Activated CD4-positive, alpha-beta memory T cell treated with anti-CD3 and anti-CD28 coated beads, Interleukin-2, amount 10 ng/mL, durations not matched to agents 7 days and 5 days (primary cell): ENCODE measurements at places on chromosomes 2 and 18. TPM values are rescaled to one million over a fixed set of nuclear protein-coding genes. Genes with fewer than 3 reads are reported as not detected.

DNA sequence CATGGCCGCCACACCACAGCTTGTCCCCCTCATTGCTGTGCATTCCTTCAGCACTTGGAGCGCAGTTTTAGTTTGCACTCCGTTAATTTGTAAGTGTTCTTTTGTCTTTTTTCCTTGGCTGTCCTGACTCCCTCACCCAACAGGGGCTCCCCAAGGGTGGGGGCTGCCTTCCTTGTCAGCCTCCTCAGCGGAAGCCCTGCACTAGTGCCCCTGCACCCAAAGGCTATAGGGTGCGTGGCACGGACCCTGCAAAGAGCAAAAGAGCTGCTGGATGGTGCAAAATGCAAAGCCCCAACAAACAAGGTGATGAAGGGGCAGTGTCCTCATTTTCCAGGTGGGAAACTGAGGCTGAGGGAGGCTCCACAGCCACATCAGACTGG, 46.8 kb downstream of the EMX1 start:
- no peaks in the 10 kb centered on the region for H3K4me1 ChIP-seq
- no peak for DNase-seq
- H3K27ac ChIP-seq, result no peak overlapping the region
- no peaks in the 10 kb centered on the region for H3K27me3 ChIP-seq
- no peaks in the 10 kb centered on the region for H3K36me3 ChIP-seq
- H3K4me3 ChIP-seq, result no peak overlapping the region

DNA sequence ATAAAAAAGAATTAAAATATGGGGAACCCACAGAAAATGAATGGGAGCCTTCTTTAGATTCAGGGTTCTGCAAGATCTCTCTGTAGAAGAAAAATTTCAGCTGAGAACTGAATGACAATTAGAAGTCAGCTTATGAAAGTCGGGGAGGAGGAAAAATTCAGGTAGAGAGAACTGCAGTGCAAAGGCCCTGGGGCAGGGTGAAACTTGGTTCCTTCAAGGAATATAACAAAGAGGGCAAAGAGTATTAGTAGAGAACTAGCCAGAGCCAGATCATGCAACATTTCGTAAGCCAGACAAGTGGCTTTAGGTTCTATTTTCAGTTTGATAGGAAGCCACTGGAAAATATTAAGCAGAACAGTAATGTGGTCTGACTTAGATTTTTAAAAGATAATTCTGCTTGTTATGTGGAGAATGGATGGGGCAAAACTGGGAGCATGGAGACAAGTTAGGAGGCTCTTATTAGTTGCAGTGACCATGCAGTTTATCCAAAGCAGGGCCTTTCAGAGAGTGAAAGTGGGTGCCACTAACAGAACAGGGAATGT, 27.9 kb downstream of the RAB27B start:
- H3K4me3 ChIP-seq, result no peak overlapping the region
- H3K27me3 ChIP-seq, result no peaks in the 10 kb centered on the region
- no peaks in the 10 kb centered on the region for H3K36me3 ChIP-seq
- no peak for DNase-seq
- H3K27ac ChIP-seq, result no peak overlapping the region

DNA sequence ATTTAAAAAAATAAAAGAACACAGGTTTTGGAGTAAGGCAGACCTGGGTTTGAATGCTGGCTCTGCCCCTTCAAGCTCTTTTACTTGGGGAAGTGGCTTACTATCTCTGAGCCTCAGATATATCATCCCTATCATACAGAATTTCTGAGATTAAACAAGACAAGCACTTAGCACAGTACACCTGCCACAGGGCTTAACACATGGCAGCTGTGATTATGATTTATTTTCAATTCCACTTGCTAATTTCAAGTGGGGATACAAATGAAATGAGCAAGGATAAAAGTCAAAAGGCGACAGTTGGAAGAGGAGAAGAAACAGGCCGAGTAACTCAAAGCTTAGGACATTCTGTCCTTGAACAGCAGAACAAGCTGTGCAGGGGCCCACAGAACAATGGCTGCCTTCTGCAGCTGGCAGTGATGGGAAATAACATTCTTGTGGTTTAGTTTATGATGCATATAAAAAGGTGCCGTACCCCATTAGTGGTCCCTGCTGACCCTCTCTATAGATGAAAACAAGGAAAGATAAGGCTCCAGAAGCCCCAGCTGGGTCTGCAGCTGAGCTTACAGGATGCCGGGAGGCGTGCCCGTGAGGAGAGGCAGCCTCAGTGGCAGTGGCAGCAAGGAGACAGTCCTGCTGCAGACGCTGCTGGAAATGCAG, 45.3 kb downstream of the KIF3C start:
- no peaks in the 10 kb centered on the region for H3K27me3 ChIP-seq
- H3K4me3 ChIP-seq, result no peak overlapping the region
- H3K4me1 ChIP-seq, result peaks cover 2% of the 10 kb centered on the region
- no peak for DNase-seq
- H3K36me3 ChIP-seq, result peaks cover 3% of the 10 kb centered on the region

Gene KCNJ13
- total RNA-seq, result not detected

- peaks cover 41% of the 10 kb centered on the region for H3K36me3 ChIP-seq
- no peak overlapping the region for H3K27ac ChIP-seq
- peak; percentile 41 for DNase-seq
- no peak overlapping the region for H3K4me3 ChIP-seq
These were observed 13.2 kb downstream of the NABP1 start for GRCh38 chr2:191691016-191691735.

Gene C2orf80
- total RNA-seq, result not detected

Gene FRZB
- not detected for total RNA-seq

Gene FBLN7
- 7.3 TPM for total RNA-seq

GRCh38 chr2:64008434-64009009, 10.7 kb downstream of the VPS54 start:
- no peak overlapping the region for H3K4me3 ChIP-seq
- DNase-seq, result no peak

- no peak overlapping the region for H3K4me3 ChIP-seq
- no peaks in the 10 kb centered on the region for H3K27me3 ChIP-seq
- H3K27ac ChIP-seq, result no peak overlapping the region
- no peaks in the 10 kb centered on the region for H3K4me1 ChIP-seq
- peaks cover 16% of the 10 kb centered on the region for H3K36me3 ChIP-seq
These were observed 92.7 kb downstream of the EIPR1 start for GRCh38 chr2:3284657-3285630.

DNA sequence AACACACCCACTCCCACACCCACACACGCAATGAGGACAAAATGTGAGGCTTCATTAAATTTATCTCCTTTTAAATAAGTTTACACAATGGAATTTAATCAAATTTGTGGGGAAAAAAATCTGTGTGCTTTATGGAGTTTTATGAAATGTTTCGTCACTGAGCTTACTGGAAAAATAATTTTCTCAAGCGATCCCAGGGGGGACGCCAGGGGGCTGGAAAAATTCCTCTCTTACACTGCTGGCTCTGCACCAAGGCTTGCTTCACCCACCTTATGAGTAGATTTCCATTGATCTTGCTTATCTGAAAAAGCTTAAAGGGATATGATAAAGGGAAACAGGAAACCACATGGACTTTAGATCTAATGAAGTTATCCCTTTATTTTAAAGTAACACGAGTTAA, 95.5 kb downstream of the CABYR start:
- no peaks in the 10 kb centered on the region for H3K4me1 ChIP-seq
- H3K27me3 ChIP-seq, result peaks cover 13% of the 10 kb centered on the region
- DNase-seq, result no peak
- H3K4me3 ChIP-seq, result no peak overlapping the region
- H3K36me3 ChIP-seq, result no peaks in the 10 kb centered on the region
- no peak overlapping the region for H3K27ac ChIP-seq

- no peak for DNase-seq
- H3K36me3 ChIP-seq, result no peaks in the 10 kb centered on the region
- H3K4me3 ChIP-seq, result no peak overlapping the region
- peaks cover 33% of the 10 kb centered on the region for H3K27me3 ChIP-seq
These were observed 241.3 kb downstream of the PAX3 start for GRCh38 chr2:222057347-222058073.

DNA sequence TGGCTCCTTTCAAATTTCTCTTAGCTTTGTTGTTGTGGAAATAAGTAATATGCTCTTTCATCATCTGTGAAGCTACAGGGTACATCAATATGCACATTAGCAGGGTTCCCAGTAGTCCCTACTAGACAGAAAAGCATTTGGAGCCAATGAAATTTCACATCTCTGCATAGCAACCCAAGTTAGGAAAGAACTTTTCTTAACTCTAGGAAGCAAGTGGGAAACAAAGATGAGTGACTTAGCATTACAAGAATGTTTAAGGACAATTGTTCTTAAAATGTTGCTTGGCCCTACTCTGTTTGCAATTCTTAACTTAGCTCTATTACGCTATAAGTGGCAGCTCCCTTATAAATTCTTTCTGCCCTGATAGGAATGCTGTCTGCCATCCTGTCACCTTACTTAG, 39.6 kb downstream of the ZEB2 start:
- H3K4me3 ChIP-seq, result no peak overlapping the region
- H3K36me3 ChIP-seq, result peaks cover 7% of the 10 kb centered on the region
- peaks cover 24% of the 10 kb centered on the region for H3K4me1 ChIP-seq
- H3K27me3 ChIP-seq, result no peaks in the 10 kb centered on the region
- DNase-seq, result no peak
- H3K27ac ChIP-seq, result no peak overlapping the region

GRCh38 chr2:176856683-176857082, 355.9 kb upstream of the HNRNPA3 start:
- peaks cover 10% of the 10 kb centered on the region for H3K27me3 ChIP-seq
- H3K36me3 ChIP-seq, result peaks cover 5% of the 10 kb centered on the region
- H3K27ac ChIP-seq, result peak overlapping the region; percentile 62
- H3K4me3 ChIP-seq, result no peak overlapping the region

DNA sequence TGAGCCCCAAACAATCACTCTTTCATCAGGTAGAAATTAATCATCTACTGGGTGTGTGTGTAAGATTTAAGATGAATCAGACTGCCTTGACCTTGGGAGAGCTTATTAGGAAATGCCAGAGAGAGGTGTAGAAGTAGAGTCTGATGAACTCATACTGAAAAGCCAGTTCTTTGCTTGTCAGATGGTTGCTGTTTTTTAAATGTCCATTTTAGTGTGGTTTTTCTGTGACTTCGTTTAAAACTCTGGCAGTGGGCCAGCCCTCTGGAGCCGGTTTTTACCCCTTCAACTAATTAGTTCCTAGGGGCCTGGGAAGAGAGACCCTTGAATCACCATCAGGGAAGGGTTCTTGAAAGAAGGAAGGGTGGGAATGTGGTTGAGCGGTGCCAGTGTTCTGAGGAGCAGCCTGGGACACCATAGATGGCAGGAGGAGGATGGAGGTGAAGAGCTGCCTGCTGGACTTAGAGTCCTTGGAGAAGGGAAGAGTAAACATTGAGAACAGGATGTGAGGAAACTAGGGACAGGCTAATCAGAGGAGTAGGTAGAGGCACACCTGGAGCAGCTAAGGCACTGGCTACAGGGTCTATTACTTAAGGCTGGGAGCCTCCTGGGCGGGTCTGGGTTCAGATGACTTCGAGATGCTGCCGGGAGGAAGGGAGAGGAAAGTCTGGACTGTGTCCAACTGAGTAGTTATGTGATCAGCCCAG, 66.1 kb downstream of the LRRFIP1 start:
- peak overlapping the region; percentile 95 for H3K27ac ChIP-seq
- peak; percentile 33 for DNase-seq
- peak overlapping the region; percentile 93 for H3K4me3 ChIP-seq
- H3K27me3 ChIP-seq, result no peaks in the 10 kb centered on the region

DNA sequence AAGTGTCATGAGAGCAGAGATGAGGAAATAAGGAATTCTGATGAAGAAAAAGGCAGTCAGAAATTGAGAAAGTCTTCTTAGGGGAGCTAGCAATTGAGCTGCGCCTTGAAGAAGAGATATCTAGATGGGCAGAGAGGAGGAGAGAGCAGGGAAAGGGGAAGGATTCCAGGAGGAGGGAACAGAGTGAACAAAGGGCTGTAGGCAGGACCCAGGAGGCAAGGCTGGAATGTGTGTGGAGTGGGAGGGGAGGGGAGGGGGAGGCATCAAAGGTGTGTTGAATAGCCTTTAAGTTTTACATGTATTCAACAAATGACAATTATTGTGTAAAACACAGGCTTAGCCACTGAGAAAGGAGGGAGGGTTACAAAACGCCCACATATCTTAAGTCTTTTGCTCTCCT, 164.5 kb downstream of the TDRD15 start:
- no peak overlapping the region for H3K27ac ChIP-seq
- no peaks in the 10 kb centered on the region for H3K4me1 ChIP-seq
- H3K36me3 ChIP-seq, result no peaks in the 10 kb centered on the region
- no peaks in the 10 kb centered on the region for H3K27me3 ChIP-seq
- DNase-seq, result no peak

DNA sequence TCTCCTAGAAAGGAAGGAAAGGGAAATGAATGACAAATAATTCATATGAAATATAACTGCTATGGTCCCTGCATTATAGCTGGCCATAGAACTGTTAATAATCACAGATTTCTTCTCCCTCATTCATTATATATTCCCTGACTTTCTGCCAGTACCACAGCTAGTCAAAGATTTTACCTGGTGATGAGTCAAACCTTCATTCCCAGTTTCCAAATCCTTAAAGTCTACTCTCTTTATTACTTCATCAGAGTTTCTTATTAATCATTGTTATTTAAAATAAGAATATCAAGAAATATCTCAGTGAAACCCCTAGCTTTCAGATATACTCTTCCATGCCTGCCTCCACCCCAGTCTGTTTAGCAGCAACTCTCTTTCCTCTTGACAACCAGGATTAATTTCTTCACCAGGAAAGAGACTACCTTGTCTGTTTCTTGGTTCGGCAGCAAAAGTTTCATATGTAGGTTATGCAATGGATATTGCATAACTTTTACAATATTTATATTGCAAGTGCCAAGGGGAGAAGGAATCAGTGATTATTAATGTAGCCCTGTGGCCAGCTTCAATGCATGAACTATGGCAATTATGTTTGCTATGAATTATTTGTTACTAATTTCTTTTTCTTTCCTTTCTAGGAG, 533.8 kb downstream of the FBXO15 start:
- no peak overlapping the region for H3K27ac ChIP-seq
- H3K4me3 ChIP-seq, result no peak overlapping the region
- H3K36me3 ChIP-seq, result no peaks in the 10 kb centered on the region
- H3K27me3 ChIP-seq, result no peaks in the 10 kb centered on the region

Gene MERTK
- total RNA-seq, result 0.35 TPM

DNA sequence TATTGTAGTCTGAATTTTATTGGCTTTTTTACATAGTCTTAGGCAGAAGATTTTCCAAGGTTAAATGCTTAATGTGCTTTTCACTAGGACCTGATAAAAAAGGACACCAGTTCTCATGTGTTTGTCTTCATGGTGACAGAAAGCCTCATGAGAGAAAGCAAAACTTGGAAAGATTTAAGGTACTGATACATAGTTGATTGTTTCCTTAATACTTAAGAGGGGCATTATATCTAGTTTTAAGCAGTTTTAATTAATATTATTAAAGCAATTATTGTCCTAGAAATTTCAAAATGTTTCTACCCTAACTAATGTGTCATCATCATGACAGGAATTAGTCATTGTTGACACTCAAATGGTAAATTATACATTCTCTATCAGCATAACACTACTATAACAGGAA, 35.3 kb downstream of the DDX1 start:
- H3K4me3 ChIP-seq, result no peak overlapping the region
- H3K27ac ChIP-seq, result no peak overlapping the region
- DNase-seq, result no peak
- no peaks in the 10 kb centered on the region for H3K27me3 ChIP-seq
